ENCODE measurements at places on chromosomes 2 and 18.

DNA sequence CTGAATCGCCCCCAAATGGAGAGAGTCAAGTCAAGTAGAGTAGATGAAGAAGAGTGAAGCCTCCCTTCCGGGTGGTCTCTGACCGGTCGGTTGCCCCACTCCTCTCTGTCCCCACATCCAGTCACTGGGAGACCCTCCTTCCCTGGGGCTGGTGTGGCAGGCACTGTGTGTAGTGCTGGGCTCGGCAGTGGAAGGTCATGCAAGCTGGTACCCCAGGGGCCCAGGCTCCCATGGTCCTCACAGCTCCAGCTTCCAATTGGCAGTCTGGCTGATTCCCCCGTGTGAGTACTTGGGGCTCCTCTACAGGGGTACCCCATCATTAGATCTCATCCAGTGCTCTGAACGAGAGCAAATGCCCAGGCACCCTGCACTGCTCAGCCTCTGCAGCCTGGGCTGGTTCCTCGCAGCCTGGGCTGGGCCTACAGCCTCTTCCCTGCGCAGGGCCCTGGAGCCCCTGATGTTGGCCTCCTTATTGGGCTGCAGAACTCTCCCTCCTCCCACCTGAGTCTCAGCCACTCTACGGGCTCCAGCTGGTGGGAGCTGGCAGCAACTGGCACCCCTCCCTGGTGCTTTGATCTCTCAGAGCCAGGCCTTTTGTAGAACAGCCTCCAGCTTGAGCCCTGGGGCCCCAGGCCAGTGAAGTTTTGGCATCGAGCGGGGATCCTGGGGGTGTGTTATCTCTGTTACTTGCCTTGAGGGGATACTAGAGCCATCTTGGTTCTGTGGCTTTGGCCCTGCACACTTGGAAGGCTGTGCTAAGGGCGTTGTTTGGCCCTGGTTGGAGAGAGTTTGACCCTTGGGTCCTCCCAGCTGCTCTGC lies 187.8 kb upstream of the HDAC4 start:
- DNase-seq, result no peak

DNA sequence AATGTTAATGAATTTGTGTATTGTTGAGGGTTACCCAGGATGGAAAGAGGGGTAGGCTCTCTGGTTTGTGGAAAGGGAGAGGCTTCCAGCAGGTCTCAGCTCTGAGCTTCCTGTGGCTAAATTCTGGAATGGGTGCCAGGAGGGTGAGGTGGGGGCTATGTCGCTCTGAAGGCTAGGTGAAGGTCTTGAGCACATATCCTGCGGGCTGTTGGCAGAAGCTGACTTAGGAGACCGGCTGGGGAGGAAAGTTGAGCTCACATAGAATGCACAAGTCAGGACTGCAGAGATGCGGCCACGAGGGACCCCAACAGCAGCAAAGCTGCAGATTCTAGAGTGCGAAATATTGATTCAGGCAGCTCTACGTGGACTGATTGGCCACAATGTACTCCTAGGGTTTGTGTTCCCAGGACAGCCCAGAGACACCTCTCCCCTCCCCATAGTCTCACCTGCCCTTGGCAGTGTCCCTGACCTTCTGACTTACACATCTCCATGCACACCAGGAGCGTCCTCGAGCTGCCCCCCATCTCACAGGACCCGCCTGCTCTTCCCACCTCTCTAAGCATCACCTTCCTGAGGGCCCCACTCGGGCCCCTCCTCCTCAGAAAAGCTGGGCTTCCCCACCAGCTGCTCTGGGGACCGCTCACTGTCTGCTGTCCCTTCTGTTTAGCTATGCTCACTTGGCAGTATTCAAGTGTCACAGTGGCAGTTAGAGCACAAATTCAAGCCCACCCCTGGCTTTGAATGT lies 72.6 kb downstream of the ALK start:
- DNase-seq, result peak; percentile 39

DNA sequence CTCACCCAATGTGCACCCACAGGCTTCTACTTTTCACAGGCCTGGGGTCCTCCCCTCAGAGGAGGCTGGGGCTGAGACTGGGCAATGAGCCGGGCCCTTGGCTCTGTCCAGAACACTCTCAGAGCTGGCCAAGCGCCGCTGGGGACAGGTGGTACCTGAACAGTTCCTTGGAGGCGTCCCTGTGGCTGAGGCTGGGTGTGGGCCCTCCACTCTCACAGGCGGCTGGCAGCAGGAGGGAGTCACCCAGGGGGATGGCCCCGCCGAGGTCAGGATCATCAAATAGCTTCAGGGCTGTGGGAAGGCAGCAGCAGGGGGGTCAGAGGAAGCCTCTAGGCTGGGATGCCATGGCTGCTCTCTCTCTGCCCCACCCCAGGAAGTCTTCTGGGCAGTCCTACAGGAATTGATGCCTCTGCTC lies 27.1 kb downstream of the HS1BP3 start:
- no peak for DNase-seq

DNA sequence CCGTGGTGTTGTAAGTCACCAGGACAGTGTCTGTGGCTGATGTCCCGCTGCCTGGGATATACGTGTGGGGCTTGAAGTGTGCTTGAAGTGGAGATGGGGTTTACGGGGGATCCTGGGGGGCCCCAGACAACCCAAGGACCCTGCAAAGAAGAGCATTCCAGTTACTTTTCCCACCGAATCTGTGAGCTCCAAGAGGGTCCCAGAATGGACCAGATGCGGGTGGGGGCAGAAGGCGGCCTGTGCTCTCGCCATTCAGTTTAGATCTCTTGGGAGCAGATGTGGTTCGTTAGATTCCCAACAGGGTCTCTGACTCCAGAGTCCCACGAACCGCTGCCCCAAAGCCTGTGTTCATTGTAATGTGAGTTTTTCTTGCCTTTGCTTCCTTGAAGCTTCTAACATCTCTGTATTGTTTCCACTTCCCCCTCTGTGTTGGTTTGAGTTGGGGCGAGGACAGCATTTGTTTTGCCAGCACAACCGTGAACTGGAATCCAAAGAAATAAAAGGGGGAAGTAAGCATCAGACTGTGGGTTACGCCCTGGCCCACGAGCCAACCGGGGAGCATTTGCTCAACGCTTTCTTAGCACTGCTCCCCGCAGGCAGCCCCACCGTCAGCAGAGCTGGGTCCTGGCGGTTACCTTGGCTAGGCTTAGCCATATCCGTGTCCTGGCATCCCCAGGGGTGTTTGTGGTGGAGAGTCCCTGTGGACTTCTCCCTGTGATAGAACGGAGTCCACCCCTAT lies 92.1 kb downstream of the SH3BP4 start:
- DNase-seq, result no peak

- DNase-seq, result no peak
These were observed 32.6 kb downstream of the CALCRL start for GRCh38 chr2:187415449-187415848.

- DNase-seq, result no peak
These were observed 46.6 kb upstream of the HNRNPA3 start for GRCh38 chr2:177165721-177166711.

- no peak for DNase-seq
These were observed 593 bp downstream of the ZNF514 start for GRCh38 chr2:95158891-95159619.

GRCh38 chr2:225173909-225174308 lies 131.6 kb upstream of the DOCK10 start:
- peak; percentile 90 for DNase-seq

DNA sequence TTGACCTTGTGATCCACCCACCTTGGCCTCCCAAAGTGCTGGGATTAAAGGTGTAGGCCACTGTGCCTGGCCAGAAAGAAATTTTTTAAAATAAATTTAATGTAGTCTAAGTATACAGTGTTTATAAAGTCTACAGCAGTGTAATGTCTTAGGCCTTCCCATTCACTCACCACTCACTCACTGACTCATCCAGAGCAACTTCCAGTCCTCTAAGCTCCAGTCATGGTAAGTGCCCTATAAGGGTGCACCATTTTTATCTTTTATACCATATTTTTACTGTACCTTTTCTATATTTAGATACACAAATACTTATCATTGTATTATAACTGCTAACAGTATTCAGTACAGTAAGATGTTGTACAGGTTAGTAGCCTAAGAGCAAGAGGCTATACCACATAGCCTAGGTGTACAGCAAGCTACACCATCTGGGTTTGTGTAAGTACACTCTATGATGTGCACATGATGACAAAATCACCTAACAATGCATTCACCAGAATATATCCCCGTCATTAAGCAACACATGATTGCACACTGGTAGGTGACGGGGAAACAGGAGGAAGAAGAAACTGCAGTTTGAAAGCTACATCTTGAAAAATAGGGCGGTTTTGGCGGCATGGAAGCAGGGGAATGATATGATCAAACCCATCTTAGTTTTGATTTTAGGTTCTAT lies 105.1 kb upstream of the ITGB6 start:
- DNase-seq, result no peak

DNA sequence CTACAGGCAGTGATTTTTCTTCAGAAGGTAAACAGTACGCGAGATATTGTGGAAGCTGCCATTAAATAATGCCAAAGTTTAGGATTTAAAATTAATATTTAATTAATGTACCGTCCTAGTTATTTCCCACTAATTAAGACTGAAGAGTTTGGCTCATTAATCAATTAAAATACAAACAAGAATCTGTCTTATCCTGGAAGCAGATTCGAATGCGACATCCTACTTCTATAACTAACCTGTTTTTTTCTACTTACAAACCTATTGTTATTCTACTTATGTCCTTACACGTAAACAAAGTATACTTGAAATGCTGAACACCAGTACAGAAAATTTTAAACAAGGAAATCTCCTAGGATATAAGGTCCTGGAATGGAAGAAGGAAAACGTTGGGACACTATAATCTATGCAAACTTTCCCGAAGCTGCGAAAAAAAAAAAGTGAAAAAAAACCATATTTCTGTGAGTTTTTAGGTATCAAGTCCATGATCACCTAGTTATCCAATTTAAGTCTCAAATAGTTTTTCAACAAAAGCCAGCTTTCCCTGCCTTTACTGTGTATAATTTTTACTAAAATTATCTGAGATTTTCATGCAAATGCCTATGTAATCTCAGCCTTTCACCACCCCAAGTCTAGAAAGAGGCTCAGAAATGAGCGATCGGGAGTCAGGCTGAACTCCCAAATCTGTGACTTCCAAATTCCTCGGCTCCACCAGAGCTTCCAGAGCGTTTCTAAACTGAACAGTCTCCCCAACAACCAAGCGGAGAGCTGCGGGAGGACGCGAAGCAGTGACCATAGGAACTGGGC lies 1.2 kb upstream of the C2orf15 start:
- no peak for DNase-seq

DNA sequence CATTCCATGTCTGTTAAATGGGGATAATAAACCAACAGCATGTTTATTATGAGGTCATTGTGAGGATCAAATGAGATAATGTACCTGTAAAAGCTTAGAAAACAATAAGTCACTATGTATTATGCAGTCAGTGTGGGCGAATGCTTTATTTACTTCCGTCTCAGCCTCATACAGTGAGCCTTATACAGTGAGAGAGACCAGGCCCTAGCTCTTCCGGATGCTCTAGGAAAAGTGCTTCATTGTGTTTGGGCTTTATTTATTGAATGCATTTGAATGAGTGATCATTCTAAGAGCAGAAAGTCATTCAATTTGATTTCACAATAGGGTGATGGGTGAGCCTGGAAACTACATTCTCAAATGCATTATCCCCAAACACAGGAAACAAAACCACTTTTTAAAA lies 603.9 kb upstream of the FANCL start:
- no peak for DNase-seq

DNA sequence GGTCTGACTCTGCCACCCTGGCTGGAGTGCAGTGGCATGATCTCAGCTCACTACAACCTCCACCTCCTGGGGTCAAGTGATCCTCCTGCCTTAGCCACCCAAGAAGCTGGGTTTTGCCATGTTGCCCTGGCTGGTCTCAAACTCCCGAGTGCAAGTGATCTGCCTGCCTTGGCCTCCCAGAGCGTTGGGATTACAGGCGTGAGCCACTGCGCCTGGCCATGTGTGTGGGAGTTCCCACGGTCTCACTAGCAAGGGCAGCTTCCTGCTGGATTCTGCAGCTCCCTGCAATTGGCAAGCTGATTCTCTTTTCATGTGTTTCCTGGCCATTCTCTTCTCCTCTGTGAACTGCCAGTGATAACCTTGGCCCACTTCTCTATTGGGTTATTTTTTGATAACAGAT lies 84.0 kb downstream of the USP40 start:
- DNase-seq, result no peak

DNA sequence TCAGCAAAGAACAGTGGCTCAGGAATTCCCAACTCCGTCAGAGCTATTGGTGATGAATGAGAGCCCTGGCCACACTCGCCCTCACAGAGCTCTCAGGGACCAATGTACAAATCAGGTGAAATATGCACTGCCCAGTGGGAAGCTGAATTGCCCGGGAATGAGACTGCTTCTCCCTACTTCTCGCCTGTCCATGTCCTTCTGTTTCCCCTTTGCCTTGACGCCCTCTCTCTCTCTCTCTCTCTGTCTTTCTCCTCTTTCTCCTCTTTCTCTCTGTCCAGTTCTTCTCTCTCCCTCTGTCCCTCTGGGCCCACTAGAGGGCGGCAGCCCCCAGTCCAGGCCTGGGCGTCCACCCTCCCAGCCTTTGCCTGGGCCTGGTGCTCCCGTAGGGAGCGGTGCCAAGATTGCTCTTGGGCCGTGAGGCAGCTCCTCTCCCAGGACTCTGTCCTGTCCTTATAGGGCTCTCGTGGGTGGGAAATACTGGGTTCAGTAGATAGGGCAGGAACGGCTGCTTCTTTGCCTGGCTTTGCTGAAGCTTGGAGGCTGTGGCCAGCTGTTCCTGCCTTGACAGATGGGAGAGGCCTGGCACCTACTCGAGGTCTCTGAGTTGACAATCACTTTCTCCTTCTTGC lies 28.4 kb upstream of the PUM2 start:
- DNase-seq, result peak; percentile 92

- no peak for DNase-seq
These were observed 1534.5 kb downstream of the DPP10 start for GRCh38 chr2:115976916-115977315.

- DNase-seq, result no peak
These were observed 24.7 kb downstream of the TLK1 start for GRCh38 chr2:171136024-171136423.

DNA sequence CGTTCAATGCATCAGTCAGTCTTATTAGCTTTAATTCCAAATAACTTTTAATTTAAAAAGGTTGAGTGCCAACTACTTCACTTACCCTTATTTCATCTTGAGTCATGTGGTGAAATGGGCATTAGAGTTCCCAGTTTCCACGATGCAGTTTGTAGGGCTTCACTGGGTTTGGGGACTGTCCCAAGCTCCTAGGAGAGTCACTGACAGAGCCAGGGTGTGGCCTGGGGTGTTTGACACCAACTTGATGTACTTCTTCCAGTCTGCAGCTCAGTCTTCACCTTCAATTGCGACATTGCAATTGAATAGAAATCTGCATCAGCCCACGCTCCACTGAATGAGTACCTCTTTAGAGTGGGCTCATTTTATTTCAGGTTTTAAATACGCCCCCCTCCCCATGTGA lies 165.3 kb downstream of the ARL4C start:
- DNase-seq, result no peak

GRCh38 chr2:9720352-9721093 lies 89.7 kb upstream of the YWHAQ start:
- DNase-seq, result peak; percentile 97

- DNase-seq, result no peak
These were observed 409.9 kb downstream of the LPIN1 start for GRCh38 chr2:12156349-12156748.

GRCh38 chr2:40786636-40787035 lies 334.7 kb upstream of the SLC8A1 start:
- no peak for DNase-seq
